ENCODE measurements at places on chromosomes 2 and 18. TPM values are rescaled to one million over a fixed set of nuclear protein-coding genes. Genes with fewer than 3 reads are reported as not detected.

POTEJ gene
- total RNA-seq, result not detected

ITM2C gene
- total RNA-seq, result 3.8 TPM

CFAP65 gene
- 0.19 TPM for total RNA-seq

- no peak for DNase-seq
These were observed 72.9 kb downstream of the DCDC2C start for GRCh38 chr2:3776311-3776710.

DNA sequence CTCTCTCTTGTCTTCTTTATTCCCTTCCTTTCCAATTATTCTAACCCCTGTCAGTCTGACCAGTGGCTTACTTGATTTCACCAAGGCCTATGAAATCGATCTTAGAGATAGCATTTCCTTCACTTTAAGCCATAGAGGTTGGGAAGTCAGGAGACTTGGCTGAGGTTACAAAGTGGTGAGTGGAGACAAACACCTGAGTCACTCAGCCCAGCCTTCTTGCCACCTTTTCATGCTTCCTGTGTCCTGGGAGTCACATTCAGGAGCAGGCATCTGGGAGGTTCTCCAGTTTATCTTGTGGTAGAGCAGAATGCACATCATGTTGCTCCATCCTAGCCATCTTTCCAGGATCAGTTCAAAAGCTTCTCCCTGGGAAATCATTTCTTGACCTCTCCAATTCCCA lies 59.1 kb downstream of the VSNL1 start:
- no peak for DNase-seq

Measured in esophagus squamous epithelium (tissue), 5 donors.